ENCODE measurements at places on chromosomes 5 and 9.

GRCh38 chr5:148965511-148966265 lies 97.2 kb downstream of the SH3TC2 start:
- DNase-seq, result peak; percentile 90

- no peak for DNase-seq
Observed at GRCh38 chr5:176501333-176501732, 35.9 kb downstream of the RNF44 start.

DNA sequence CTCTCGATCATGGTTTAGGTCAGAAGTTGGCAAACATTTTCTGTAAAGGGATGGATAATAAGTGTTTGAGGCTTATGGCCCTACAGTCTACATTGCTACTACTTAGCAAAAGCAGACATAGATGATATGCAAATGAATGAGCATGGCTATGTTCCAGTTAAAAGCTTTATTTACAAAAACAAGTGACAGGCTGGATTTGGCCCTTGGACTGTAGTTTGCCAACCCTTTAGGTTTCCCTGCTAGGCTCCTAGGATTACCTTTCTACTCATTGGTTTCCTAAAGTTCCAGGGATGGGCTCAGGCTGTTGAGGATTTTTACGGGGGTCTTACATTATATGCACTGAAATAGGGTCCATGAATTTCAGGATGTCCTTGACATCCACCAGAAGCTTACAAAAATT lies 57.5 kb downstream of the GPR21 start:
- no peak for DNase-seq

DNA sequence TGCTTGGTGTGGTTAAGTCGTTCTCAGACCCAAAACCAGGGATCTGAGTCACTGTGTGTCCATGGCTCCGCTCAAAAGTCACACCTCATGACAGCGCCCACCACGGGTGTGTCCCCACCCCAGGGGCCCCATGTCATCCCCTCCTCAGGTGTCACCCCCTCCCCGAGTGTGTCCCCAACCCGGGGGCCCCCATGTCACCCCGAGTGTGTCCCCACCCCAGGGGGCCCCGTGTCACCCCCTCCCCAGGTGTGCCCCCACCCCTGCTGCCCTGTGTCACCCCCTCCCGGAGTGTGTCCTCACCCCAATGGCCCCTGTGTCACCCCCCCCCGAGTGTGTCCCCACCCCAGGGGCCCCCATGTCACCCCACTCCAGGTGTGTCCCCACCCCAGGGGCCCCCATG lies 5.1 kb downstream of the LRRC14B start:
- DNase-seq, result no peak

GRCh38 chr9:22050924-22051323 lies 41.8 kb upstream of the CDKN2B start:
- no peak for DNase-seq

All from vagina (tissue), 2 donors.